M059J (cell line): ENCODE measurements at places on chromosomes 7 and 10. TPM values are rescaled to one million over a fixed set of nuclear protein-coding genes. Genes with fewer than 3 reads are reported as not detected.

The MBL2 gene
- 0.02 TPM in 1 of 2 replicates, not detected in the other for total RNA-seq

The BBS9 gene
- total RNA-seq, result 9.1 and 9.2 TPM in 2 replicates

The ABLIM1 gene
- total RNA-seq, result 1.4 and 5.8 TPM in 2 replicates

The GOLGA7B gene
- not detected in 2 replicates for total RNA-seq

The SLC29A3 gene
- 1.2 and 2.7 TPM in 2 replicates for total RNA-seq

The GRM3 gene
- not detected in 2 replicates for total RNA-seq

The BRAT1 gene
- total RNA-seq, result 18.8 and 39.0 TPM in 2 replicates

The ENKUR gene
- total RNA-seq, result not detected in 2 replicates

The TAS2R41 gene
- total RNA-seq, result not detected in 2 replicates

The STAG3 gene
- 8.3 and 10.5 TPM in 2 replicates for total RNA-seq

The MCU gene
- total RNA-seq, result 40.2 and 52.9 TPM in 2 replicates

The SLC39A12 gene
- total RNA-seq, result not detected in 2 replicates

The TRPV6 gene
- total RNA-seq, result not detected in 2 replicates

The ZSCAN21 gene
- total RNA-seq, result 7.4 TPM in 2 replicates

The SYT15B gene
- total RNA-seq, result 0.05 TPM in 1 of 2 replicates, not detected in the other

The PRSS37 gene
- not detected in 2 replicates for total RNA-seq

The FEZF1 gene
- total RNA-seq, result not detected in 2 replicates

The PSPH gene
- total RNA-seq, result 47.8 and 50.8 TPM in 2 replicates

The ACTR3C gene
- total RNA-seq, result 0.07 TPM in 1 of 2 replicates, not detected in the other

The MLXIPL gene
- 0.07 and 0.71 TPM in 2 replicates for total RNA-seq

The OR2A5 gene
- not detected in 2 replicates for total RNA-seq

The CDNF gene
- total RNA-seq, result not detected in 2 replicates

The ZNF398 gene
- 16.0 and 20.9 TPM in 2 replicates for total RNA-seq

The INTS1 gene
- total RNA-seq, result 27.4 and 55.0 TPM in 2 replicates

The SH2D4B gene
- total RNA-seq, result not detected in 2 replicates

The GPR158 gene
- total RNA-seq, result 0.02 TPM in 1 of 2 replicates, not detected in the other

The EPHA1 gene
- total RNA-seq, result 0.20 and 0.30 TPM in 2 replicates

The OR9A2 gene
- total RNA-seq, result not detected in 2 replicates

The WNT8B gene
- not detected in 2 replicates for total RNA-seq

The DUS4L gene
- 8.1 and 12.5 TPM in 2 replicates for total RNA-seq

The BICC1 gene
- total RNA-seq, result 28.4 and 39.1 TPM in 2 replicates

The CRPPA gene
- total RNA-seq, result 1.0 and 2.5 TPM in 2 replicates

The ARHGAP19 gene
- total RNA-seq, result 12.4 and 12.7 TPM in 2 replicates

The LLCFC1 gene
- total RNA-seq, result not detected in 2 replicates

The HOXA10 gene
- 15.4 and 16.7 TPM in 2 replicates for total RNA-seq

The PDK4 gene
- 0.30 and 1.1 TPM in 2 replicates for total RNA-seq

The MRC1 gene
- total RNA-seq, result not detected in 2 replicates
